Mucosa of descending colon (tissue), 3 donors: ENCODE measurements at places on chromosomes 13 and 19.

- no peak for DNase-seq
Observed at GRCh38 chr13:40597735-40598365, 68.6 kb downstream of the FOXO1 start.

DNA sequence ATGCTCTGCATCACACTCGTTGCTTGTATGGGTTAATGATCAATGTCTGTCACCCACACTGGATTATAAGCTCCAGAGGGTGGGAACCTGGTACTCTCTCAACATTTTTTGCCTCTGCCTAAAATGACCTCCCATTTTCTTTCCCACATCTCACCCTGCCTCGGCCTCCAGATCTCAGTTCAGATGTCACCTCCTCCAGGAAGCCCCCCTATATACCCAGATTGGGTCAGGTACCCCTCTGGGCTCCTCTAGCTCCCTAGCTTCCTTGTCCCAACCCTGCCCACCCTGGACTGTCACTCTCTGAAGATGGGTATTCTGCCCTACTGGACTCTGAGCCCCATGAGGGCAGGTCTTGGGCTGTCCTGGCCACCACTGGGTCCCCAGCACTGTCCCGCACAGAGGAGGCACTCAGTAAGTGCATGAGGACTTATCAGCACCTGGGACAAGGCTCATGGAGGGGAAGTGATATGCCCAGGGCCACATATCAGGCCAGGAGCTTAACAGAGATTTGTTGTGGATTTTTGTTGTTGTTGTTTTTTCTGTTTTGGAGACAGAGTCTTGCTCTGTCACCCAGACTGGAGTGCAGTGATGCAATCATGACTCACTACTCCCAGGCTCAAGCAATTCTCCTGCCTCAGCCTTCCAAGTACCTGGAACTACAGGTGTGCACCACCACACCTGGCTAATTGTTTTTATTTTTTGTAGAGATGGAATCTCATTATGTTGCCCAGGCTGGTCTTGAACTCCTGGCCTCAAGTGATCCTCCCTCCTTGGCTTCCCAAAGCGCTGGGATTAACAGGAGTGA, 23.8 kb downstream of the PRKD2 start:
- no peak for DNase-seq

DNA sequence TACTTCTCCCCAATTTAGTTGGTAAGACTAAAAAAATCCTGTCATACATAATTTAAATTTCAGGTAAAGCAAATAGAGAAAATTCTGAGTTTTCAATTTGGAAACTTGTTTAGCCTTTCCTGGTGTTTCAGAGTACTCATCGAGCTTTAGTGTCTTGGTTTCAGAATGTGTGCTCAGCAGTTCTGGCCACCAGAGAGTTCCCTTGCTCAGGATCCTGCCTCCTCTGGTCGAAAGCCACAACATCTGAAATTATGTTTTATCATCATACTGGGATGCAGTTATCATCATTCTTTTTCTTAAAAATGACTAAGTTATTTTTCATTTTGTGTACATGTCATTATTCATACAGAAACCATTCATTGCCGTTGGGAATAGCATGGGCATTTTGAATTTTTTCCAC, 263.2 kb upstream of the SPRY2 start:
- DNase-seq, result no peak

DNA sequence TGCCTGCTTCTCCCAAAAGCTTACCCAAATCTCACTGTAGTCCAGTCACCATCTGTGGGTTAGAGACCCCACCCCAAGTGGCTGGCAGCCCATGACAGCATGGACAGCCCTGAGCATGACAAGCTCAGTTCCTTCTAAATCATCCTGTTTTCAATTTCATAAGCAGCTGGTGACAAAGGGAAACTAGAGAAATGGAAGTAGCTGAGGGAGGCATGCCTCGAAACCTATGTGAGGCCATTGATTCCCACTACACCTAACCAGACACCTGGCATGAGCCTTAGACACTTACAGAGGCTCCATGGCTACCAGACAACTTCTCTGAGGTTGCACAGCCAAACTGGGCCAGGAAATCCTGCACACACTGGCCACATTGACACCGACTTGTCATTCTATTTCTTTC, 56.2 kb downstream of the ABCC4 start:
- DNase-seq, result no peak

- no peak for DNase-seq
Observed at GRCh38 chr19:55358943-55359908, 3.8 kb downstream of the GARIN5B start.

DNA sequence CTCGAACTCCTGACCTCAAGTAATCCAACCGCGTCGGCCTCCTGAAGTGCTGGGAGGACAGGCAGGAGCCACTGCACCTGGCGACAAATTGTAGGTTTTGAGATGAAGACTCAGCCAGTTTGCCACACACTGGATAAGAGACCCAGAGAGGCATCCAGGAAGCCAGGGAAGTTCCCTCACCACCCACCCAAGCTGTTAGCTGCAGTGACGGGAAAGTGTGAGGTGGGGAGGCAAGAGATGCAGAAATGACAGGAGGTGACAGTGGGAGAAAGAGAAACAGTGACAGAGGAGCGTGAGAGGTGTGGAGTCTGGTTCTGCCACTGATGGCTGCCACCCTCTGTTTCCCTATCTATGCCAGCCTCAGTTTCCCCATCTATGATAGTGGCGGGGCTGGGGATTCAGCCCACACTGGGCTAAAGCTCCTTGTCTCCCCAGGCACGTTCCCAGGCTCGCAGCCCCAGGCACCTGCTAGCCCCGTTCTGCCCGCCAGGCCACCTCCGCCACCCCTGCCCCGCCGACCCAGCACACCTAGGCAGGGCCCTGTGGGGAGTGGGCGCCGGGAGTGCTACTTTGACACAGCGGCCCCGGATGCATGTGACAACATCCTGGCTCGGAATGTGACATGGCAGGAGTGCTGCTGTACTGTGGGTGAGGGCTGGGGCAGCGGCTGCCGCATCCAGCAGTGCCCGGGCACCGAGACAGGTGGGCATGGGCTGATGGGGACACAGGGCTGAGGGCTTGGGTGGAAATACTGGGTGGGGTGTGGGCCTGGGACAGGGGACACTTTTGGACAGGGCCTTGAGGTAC, 21.0 kb downstream of the LTBP4 start:
- DNase-seq, result no peak

- DNase-seq, result no peak
Observed at GRCh38 chr13:49774376-49775005, 18.0 kb downstream of the KPNA3 start.

- no peak for DNase-seq
Observed at GRCh38 chr13:83935566-83935965, 53.3 kb upstream of the SLITRK1 start.
